ENCODE measurements at places on chromosomes 1 and 21.

DNA sequence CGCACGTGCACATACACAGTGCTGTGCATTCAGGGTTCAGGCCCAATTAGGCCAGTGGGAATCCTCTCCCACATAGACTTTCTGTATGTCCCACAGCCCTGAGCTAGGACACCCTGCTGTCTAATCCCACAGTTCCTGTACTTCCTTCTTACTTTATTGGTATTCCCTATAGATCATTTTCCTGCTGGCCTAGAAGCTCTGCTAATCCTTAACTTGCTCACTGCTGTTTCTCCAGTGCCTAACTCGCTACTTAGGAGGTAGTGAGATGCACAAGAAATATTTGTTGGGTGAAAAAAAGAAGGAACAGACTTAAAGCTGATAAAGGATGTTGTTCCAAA, 34.1 kb upstream of the FHAD1 start:
- DNase-seq: no peak

- no peak for DNase-seq
These were observed 356.8 kb downstream of the LMO4 start for GRCh38 chr1:87685311-87686135.

GRCh38 chr1:85214654-85215053, 13.8 kb upstream of the SYDE2 start:
- DNase-seq: no peak

- DNase-seq: no peak
These were observed 46.0 kb upstream of the JUN start for GRCh38 chr1:58829866-58830265.

GRCh38 chr1:118257946-118258345, 72.9 kb upstream of the SPAG17 start:
- no peak for DNase-seq

DNA sequence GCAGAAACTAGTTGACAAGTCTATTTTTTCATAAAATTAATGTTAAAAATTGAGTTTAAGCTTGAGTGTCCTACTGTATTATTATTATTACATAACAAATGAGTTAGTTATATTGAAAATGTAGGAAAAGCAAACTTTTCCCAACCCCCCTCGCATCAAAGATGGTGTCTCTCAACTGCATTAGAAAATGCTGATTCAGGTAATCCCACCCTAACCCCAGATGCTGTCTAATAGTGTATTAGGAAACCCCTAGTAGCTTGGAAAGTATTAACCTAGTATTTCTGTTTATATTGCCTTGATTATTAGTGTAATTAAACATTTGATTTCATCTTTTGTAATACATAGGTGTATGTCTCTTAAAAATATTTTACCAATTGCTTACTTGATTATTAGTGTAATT, 1120.3 kb downstream of the MRPL39 start:
- DNase-seq: no peak

GRCh38 chr21:37072274-37072987, 440 bp downstream of the PIGP start:
- peak; percentile 61 for DNase-seq

GRCh38 chr1:29017235-29017634, 102.9 kb downstream of the EPB41 start:
- DNase-seq: no peak

GRCh38 chr1:55262822-55263221, 47.7 kb upstream of the USP24 start:
- no peak for DNase-seq

- DNase-seq: no peak
These were observed 36.1 kb downstream of the VN1R5 start for GRCh38 chr1:247291833-247292561.

DNA sequence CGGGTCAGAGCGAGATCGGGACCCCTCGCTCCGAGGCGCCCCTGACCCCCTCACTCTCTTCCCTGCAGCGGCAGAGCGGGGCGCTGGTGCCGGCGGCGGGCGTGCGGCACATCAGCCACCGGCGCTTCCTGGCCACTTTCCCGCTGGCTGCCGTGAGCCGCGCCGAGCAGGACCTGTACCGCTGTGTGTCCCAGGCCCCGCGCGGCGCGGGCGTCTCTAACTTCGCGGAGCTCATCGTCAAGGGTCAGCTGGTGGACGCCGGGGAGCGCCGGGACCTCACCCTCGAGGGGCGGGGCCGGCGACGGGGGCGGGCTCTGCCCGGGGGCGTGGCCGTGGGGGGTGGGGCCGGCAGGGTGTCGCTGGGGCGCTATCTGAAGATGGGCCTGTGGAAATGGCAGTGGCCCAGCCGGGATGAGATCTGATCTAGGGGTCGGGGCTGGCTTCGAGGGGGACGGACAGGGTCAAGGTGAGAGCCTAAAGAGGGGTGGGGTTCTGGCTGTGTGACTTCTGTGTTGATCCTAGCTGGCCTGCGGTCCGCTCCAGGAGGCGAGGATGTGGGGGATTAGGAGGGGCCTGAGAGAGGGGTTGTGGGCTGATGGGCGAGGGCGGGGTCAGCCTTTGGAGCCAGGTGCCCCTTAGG, 23.6 kb downstream of the PTPRU start:
- DNase-seq: no peak

DNA sequence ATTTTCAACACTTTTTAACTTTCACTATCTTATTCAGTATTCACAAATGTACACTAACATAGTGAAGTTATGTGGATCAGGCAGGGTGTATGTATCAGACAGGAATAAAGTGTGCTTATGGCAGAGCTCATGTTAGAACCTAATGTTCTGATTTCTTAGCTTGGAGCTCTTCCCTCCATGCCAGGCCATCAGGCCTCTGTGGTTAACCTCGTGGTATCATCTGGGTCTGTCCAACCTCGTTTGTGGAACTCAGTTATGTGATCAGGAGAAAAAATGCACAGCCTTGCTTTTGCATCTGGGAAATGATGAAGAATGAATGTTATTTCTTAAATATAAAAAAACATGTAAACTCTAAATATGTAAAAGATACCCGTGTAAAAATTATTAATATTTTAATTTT, 86.9 kb downstream of the MPZL1 start:
- DNase-seq: no peak

DNA sequence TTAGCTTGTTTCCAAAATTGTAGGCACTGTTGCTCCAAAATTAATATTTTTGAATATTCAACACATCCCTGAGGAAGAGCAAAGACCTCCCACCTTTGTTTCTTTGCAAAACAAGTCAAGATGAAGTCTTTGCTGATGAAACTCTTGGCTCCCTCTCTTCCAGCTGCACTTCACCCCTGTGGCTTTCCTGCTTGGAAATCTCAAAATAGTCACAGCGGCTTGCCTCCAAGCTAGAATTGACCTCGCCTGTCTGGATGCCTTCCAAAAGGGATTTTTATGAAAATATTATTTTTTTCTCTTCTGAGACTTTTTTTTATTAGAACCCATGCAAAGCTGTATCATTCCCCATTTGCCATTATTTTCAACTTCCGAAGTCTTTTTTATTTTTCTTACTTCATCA, 71.1 kb upstream of the MROH9 start:
- no peak for DNase-seq

DNA sequence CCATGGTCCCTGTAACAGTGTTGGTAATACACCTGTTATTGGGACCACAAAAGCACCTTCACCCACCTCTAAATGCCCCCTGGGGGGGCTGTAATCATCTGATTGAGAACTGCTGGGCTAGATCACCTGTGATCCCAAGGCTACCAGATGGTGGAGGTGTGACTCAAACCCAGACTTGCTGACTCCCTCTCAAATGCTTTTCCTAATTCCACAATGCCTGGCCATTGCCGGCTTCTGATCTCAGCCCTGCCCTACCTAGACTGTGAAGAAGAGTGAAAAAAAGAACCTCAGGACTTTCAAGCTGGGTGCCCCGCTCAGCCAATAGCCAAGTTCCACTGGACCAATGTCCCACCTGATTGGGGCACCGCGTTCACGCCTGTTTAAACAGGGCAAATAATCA, 9.6 kb downstream of the TMEM9 start:
- DNase-seq: no peak

GRCh38 chr1:245979589-245979988, 527.5 kb downstream of the SMYD3 start:
- no peak for DNase-seq

DNA sequence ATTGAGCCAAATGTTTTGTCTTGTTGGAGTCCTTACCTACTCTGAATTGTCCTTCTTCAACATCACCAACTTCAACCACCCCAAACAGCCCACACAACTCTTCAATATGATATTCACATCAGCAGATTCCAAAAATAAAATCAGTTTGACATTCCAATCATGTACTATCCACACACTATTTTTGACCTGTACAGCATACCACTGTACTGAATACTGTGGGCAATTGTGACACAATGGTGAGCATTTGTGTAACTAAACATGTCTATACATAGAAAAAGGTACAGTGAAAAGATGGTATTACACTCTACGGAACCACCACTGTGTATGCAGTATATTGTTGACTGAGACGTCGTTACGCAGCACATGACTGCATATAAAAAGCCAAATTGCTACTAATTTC, 223.1 kb downstream of the KCNT2 start:
- no peak for DNase-seq

DNA sequence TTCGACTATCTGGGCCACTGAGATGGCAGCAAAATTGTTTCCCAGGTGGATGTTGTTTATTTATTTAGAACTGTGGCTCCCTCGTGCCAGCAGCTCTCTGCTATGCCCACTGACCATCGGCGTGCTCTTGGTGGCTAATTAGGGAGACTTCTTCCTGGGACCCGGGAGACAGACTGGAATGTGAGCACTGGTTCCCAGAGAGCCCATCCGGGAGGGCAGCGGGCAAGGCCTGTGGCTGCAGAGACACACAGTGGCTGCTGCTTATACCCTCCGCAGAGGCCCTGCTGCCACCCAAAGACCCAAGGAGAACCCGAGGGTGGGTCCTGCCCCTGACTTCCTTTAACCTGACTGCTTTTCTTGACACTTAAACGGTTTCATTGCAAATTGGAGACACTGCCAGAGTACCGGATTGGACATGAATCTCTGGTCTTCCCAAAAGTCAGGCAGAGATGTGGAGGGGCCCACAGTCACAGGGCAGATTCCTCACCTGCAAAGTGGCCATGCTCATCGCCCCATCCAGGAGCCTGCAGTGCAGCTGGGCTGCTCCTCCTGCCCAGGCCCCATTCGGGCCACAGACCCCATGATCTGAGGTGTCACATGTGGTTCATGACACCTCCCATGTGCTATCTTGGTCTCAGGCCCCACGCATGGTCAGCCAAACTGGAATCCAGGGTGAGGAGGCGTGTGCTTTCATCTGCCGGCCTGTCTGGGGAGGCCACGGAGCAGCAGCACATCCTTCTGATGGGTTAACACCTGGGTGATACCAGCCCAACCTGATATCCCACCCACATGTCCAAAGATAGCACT, 5.7 kb upstream of the MATN1 start:
- no peak for DNase-seq

DNA sequence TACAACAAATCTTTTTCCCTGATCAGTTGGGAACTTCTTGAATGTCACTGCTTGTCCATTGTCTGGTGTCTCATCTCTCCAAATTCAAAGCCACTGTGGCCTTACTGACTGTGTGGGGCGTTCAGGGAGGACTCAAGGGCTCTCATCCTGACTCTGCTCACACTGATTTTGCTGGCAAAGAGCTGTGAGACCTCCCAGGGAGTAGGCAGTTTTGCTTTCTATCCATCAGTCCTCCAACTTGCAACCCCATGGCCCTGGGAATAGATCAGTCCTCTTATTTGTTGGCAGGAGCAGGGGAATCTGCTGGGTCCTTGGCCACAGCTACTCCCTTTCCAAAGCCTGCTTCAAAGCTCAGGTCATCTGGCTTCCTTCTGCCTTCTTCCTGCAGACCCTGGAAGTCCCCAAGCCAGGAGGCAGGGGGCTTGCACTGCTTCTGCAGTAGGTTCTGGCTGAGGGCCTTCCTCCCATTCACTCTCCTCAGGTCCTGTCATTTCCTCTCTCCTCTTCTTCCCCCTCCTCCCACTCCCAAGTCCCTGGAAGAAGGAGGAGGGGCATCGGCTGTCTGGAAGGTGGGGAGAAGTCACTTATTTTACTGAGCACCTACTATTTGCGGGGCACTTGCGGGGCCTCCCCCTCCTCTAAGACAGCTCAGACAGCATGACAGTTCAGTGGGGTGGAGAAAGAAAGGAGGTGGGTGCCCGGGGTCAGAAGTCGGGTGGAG, 876 bp upstream of the NAV1 start:
- DNase-seq: no peak

DNA sequence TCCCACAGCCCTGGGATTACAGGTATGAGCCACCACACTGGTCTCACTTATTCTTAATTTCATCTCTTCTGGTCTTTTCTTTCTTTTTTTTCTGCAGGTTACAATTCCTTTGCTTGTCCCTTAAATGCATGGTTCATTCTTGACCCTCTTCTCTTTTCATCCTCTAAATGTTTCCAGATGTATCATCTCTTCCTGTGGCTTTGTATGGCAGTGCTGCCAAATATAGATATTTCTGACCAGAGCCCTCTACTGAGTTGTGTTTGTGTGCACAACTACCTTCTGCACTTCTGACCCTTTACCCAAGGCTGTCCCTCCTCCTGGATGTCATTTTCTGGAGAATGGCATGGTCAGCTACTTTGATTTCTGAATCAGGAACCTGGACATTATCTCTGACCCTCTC, 32.5 kb downstream of the OLFML3 start:
- no peak for DNase-seq

DNA sequence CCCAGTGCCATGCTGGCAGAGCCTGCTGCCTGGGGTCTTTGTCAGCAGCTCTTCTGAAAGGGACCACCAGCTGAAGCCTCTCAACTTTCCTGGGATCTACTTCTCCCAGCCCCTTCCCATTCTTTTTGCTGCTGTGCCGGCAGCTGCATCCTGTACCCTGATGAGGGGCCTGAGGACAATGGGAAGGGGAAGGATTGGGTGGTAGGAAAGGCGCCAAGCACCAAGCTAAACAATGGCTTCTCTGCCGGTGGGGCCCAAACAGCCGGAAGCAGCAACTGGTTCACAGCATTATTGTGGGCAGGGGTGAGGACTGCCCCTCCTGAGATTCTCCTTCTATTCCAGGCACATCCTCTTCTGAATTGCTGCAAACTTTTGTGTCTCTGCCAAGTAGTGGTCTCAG, 5.0 kb upstream of the EFCAB14 start:
- no peak for DNase-seq

DNA sequence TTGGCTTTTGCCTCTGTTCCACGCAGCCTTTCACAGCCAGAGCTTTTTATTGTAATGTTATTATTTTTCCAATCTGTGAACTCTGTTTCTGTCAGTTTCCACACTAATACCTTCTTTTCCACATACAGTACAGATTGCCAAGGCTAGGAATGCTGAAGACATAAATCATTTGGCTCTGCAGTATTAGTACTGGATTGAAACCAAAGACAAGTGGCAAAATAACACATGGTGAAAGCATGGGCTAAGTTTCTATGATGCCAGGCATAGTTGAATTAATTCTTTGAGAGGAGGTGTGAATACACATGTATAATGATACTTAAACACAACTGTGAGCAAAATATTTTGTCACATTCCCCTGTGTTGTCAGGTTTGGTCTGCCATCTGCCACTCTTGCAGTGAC, 73.5 kb downstream of the TMEM200B start:
- no peak for DNase-seq

DNA sequence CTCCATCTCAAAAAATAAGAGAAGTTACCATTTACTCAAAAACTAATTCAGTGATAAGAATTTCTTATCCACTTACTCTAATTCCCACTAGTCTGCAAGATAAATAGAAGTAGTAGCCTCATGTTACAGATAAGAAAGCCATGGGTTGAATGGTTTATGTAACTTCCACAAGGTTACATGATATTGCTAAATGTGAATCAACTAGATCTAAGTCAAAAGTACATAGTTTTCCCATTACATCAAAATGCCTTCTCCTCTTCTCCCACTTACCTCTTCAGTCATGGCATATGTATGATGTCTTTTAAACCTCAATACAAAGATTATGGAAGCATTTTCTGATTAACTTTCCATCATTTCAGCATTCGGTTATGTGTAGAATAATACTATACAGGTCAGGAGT, 108.5 kb downstream of the ASH1L start:
- DNase-seq: no peak

All from stimulated activated CD4-positive, alpha-beta T cell treated with anti-CD3 and anti-CD28 coated beads, Interleukin-2, amount 100 ng/mL, for 4 hours (primary cell).